ENCODE measurements at places on chromosomes 4 and X.

GRCh38 chrX:44842550-44843317, 1.1 kb upstream of the DUSP21 start:
- no peak for DNase-seq

DNA sequence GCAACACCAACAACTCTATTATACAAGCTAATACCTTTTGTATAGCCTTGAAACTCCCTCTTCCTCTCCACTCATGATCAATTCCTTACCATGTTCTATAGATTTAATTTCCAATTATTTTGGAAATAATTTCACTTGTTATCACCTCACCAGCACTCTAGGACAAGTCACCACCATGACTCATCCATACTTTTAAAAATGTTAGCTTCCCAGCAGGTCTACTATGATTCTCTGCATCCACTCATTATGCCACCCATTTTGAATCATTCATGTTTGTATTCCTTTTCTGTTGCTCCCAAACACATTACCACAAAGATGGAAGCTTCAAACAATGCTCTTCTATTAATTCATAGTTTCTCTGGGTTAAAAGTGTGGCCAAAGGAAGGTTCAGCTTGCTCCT, 469.6 kb downstream of the PDGFC start:
- DNase-seq, result no peak

DNA sequence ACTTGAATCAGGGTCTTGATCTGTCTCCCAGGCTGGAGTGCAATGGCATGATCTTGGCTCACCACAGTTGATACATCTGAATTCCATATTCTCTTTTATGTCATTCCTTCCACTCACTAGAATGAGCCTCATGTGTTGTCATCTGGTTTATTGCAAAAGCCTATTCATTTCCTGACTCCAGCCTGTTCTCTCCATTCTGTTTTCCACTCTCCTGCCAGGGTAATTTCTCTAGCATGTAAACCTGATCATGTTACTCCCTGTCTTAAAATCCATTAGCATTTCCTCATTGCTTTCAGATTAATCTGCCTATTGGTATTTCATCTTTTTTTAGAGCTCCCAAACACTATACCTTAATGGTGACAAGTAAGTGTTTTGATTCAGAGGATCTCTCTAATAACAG, 4.3 kb upstream of the DDX60L start:
- DNase-seq, result no peak

DNA sequence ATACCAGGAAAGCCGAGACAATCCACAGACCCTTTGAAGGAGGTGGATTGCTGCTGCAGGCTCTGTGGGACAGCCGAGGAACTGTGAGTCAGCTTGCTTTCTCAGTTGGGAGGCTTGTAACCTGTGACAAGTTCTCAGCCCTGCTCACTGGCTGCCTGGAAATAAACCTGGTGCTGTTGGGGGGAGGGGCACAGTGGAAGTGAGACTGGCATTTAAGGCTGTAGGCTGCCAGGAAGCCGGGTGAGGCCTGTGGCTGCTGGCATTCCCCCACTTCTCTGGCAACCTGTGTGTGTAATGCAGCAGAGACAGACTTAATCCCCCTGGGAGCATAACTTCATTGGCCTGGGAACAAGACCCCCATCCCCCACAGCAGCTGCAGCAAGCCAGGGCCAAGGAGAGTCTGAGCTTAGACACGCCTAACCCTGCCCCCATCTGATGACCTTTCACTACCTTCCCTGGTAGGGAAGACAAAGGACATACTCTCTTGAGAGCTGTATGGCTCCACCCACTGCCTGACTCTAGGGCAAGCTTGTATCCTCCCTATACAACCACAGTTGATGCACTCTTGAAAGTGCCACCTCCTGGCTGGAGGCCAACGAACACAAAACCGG, 64.1 kb downstream of the ALPK1 start:
- peak; percentile 8 for DNase-seq

GRCh38 chr4:78441756-78442155, 109.8 kb upstream of the ANXA3 start:
- no peak for DNase-seq

- no peak for DNase-seq
Measured at GRCh38 chr4:31021008-31021407, 300.8 kb downstream of the PCDH7 start.

DNA sequence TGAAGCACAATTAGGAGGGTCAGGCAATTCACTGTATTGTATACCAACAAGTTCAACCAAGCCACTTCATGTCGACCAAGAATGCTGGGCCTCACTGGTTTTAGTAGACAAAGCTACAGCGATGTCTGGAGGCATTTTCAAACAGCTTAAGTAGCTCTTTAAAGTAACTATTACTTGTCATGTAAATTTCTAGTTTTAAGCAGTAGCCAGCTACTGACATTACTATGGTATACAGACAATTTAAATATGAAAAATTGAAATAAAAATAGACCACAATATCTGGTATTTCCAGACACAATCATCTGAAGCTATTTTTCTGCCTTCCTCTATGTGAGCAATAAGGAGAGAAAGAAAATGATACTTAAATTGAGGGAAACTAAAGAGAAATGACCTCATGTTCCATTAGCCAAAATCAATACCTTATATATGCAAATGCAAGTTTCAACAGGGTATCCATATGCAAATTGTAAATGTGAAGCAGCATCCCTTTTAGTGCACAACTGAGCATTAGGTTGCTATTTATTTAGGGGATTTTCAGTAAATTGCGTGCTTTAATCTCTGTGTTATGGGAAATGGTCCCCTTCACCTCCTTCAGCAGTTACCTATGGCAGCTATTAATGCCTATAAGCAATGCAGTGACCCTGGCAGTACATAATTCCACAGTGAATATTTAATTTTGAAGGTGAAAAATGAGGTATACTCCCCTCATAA, 119.5 kb downstream of the GPC3 start:
- no peak for DNase-seq

DNA sequence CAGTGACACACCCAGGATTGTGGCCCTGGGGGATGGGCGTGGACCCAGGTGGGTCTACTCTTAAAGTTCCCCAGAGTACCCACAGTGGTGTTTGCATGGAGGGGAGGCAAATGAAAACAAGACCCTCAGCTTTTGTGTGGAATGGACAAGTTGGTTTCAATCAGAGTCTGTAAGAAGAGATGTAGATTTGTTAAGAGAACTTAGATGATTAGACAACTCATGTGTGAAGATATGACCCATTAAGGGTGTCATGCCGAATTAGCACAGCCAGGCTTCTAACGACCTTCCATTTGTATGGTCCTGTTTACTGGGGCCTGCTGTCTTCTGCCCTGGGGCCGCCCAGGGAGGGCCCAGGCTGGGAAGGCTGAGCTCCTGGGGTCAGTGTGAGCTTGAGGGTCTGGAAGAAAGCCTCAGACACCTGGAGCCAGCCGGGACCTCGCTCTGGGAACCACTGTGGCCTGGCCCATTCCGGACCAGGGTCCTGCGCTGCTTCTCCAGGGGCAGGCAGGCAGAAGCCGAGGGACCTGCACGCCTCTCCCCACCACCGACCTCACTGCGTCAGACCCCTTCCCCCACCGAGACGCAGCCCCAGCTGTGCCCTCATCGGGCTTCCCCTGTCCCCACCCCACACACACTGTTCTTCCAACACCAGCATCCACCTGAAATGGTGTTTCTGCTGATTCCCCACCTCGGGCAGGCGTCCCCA, 20.4 kb downstream of the UVSSA start:
- no peak for DNase-seq

DNA sequence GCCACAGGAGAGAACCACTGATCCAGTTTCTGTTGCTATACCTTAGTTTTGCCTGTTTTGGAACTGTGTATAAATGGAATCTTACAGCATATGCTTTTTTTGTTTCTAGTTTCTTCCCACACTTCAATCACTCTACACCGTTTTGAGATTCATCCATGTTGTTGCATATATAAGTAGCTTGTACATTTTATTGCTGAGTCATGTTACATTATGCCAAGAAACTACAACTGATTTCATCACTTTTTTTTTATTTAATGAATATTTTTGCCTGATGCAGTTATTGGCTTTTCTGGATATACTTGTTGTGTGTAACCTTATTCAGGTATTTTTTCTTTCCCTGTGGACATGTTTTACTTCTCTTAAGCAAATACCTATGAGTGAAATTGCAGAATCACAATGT, 1135.9 kb downstream of the RAPGEF2 start:
- no peak for DNase-seq

- no peak for DNase-seq
Measured at GRCh38 chr4:183842129-183842528, 63.0 kb upstream of the STOX2 start.

DNA sequence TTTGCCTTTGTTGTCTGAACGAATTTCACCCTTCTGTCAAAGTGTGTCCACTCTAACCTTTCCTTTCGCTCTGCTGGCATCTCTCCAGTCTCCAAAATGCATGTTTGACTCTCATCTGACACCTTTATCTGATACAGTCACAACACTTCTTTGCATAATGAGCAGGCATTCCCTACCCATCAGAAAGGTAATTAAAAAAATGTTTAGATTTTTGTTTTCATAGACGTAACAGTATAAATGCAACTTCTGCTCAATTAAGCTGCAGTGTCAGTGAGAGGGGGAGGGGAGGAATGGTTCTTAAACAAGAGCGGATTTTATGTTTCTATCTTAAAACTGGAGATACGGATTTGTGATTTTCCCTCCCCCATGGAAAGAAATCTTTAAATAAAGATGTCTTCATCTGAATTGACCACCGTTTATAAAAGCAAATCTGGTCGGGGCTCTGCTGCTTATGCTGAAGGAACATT, 70.2 kb downstream of the CXXC4 start:
- DNase-seq, result no peak

DNA sequence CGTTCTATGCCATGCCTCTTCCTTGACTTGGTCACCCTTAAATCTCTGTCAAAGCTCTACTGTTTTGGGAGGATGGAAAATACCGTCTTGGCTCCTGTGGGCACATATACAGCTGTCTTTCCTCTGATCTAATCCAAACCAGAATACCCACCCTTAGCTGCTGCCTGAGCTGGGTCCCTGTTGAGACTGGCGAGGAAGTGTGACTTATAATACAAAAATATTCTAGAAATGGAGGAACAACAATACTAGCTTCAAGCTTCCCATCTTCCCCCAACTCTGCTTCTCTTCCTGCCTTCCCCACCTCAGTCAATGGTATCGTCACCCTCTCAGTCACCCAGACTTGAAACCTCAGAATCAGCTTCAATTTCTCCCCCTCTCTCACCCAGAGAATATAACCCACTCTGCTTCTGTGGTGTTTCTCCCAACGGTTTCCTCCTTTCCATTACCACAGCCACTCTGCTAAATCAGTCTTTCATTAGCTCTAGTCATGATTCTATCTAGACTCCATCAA, 599 bp upstream of the IL2RG start:
- no peak for DNase-seq

- DNase-seq, result no peak
Measured at GRCh38 chr4:1247864-1248244, 1.1 kb downstream of the CTBP1 start.

DNA sequence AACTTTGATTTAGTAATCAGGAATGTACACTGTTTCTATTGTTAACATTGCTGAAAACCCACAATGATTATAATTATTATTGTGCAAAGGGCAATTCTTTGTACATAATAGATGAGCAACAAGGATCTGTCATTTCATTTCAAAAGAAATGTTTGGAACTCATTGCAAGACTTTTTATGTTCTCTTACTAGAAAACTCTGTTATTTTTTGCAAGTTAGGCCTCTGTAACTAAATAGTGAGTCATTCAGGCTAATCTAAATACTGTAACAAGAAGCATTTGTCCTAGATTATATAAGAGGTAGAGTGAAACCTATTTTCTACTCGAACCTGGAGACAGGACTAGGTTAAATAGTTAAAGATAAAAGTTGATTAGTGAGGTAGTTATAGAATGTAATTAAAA, 93.2 kb upstream of the FAM47B start:
- no peak for DNase-seq

GRCh38 chr4:7466904-7467303, 32.2 kb upstream of the PSAPL1 start:
- no peak for DNase-seq

DNA sequence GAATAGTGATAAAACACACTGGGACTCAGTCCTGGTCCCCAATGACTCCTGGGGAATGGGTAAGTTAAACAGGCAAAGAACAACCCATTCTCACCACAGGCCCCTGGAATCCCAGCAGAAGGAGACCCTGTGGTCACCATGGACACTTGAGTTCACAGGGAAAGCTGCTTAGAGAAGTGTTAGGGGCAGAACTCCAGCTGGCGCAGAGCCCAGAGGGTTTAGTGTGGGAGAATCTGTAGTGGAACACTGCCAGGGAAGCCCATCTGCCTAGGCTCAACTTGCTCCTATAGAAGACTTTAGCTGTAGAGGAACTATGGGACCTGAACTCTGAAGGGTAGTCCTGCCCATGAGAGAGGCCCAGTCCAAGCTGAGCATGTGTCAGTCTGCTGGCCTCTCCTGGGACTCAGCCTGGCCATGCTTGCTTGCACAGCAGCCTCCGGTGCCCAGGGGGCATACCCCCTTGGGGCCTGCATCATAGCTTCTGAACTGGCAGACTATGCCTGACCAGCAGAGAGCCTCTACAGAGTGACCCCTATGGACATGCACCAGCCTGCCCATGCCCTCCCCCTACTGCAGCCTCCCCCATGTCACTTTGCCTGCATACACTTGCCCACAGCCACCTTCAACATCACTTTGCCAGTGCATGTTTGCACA, 343.5 kb downstream of the IDS start:
- no peak for DNase-seq

DNA sequence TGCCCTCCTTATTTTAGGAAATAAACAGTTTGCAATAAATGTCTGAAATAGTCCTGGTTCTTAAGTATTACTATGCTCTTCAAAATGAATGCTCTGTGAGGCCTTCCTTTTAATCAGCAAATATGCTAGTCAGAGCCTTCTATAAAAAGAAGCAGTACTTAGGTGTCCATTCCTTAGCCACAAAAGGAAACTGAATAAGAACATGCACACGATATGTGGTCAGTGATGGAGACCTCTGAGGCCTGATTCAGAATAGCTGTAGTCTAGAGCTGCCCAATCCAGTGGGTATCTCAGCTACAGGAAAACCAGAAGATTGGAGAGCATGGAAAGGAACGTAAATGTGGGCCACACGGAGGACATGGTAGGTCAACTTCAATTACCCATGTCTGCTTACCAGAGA, 141.8 kb downstream of the RASL11B start:
- DNase-seq, result no peak

GRCh38 chr4:138897811-138898226, 117.8 kb upstream of the NOCT start:
- no peak for DNase-seq

DNA sequence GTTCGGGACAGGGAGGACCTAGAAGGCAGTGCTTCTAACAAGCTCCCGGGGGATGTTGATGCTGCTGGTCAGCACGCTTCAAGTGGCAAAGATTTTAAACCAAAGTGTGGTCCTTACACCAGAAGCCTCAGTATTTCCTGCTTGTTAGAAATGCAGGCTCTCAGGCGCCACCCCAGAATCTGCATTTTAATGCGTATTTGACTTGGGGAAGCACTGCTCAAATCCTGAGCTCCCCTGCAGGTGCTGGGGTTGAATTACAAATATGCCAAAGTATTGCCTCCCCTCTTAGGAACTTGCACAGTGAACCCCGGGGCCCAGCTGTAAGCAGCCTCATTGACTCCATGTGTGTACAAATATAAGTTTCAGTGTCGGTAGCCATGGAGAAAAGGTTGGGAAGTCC, 70.8 kb upstream of the RAI2 start:
- no peak for DNase-seq

GRCh38 chr4:109352941-109353340, 50.5 kb upstream of the COL25A1 start:
- no peak for DNase-seq
